ENCODE measurements at places on chromosomes 4 and X.

DNA sequence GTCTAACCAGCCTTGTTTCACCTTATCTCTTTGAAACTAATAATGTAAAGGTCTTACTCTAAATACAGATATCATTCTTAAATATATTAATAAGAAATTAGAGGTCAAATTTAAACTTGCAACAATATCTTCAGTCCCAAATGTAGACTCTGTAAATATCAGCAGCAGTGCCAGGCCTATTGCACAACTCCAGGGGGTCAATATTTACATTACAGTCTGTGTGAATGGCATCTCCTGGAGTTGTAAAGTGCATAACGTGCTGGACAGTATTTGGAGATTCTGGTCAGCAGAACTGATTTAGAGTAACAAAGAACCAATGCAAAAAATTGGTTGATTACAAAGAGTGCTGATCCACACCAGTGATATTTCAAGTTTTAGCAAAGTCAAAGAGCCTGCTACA, 1225.9 kb downstream of the PCDH19 start:
- DNase-seq: no peak

- no peak for DNase-seq
Observed at GRCh38 chr4:166422475-166422874, 549.4 kb downstream of the TLL1 start.

GRCh38 chrX:10884246-10884645, 226.9 kb upstream of the HCCS start:
- DNase-seq: no peak

DNA sequence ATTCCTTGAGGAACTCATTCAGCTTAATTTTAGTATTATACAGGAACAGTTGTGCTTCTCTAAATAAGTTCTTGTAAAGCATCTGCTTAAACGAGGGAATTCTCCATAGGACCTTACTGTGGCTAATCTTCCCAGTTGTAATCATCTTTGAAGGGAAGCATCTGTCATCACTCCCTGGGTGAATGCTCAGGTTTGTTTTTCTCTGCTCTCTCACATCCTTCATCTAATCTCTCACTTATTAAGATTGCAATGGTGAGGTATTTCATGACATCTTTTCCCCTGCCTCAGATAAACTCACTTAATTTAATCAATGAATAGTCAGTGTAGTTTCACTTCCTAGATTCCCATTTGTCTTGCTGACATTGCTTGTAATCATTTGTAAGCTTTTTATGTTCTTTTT, 121.8 kb upstream of the ADAMTS3 start:
- DNase-seq: no peak

DNA sequence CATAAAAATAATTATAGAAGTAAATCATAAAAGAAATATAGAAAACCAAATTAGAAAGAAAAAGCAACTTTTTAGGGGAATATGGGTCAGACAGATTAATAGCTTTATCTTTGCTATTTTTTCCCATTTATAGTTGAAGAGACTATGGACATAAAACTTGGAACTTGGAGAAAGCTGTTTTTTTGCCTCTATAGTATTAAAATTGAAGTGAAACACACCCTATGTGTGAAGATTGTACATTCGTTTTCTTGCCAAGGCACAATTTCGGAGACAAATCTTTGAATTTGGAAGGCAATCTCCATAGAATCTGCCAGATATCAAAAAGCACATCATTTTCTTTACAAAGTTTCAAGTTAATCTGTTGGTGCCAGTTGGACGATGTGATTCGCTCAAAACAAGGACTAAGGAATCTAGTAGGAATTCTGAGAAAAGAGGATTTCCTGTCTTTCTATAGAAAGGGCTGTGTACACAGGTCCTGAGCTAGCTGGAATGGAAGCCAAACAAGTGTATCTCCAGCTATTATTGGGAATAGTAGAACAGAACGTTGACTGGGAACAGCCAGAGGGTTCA, 156.3 kb downstream of the SLC7A11 start:
- DNase-seq: no peak

GRCh38 chrX:39421006-39421405, 619.7 kb downstream of the MID1IP1 start:
- DNase-seq: no peak

GRCh38 chr4:164350061-164350460, 403.9 kb upstream of the SMIM31 start:
- no peak for DNase-seq

DNA sequence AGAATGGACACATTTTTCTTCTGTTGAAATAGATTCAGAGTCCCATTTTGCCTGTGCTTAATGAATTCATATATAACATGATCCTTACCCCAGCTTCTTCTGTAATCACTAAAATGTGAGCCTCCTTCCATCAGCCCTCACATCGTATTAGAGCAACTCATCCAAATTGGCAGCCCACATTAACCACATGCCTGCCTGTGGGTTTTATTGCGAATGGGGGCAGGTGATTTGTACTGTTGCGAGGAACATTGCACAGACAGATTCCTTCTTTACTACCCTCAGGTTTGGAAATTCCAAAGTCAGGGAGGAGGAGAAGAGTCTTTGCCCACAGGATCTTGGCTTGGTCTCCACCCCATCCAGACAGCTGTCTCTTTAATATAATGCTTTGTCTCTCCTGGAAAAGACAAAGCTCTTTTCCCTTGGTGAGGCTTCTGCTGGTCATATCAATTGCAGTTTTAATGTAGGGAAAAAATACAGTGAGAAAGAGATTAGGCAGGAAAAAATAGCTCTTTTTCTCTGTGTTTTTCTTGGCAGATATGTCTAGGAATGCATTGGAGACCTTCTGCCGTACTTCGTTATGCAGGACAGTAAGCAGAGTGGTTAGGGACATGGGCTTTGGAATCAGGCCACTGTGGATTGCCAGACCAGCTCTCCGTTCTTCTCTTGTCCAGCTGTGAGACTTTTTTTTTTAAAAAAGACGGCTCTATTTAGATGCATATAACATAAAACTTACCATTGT, 371.2 kb downstream of the AFF2 start:
- no peak for DNase-seq

GRCh38 chr4:90951037-90951436, 823.8 kb downstream of the CCSER1 start:
- DNase-seq: no peak

GRCh38 chr4:138199568-138200235, 42.4 kb downstream of the SLC7A11 start:
- DNase-seq: no peak

GRCh38 chrX:25998687-25999086, 139.5 kb upstream of the MAGEB18 start:
- no peak for DNase-seq

DNA sequence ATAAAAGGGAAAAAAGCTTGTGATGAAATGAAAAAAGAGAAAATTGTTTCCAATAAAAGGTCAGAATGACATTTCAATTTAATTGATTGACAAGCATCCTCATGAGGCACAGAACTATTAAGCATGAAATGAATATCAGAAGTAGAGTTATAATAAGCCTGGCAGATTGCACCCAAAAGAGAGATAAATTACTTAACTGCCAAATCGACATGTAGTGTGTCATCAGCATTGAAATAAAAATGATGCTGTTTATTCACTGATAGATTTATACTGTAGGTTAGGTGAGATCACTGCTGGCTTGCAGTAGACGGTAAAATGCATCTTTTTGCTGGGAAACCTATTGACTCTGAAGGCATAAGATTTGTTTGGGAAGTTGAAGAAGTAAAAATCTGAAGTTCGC, 507.2 kb downstream of the FSTL5 start:
- DNase-seq: no peak

Measured in WTC11 (cell line).